Immature natural killer cell (primary cell): ENCODE measurements at places on chromosomes 1 and 21. TPM values are rescaled to one million over a fixed set of nuclear protein-coding genes. Genes with fewer than 3 reads are reported as not detected.

The HSD3B2 gene
- not detected for polyA plus RNA-seq

The OR14K1 gene
- polyA plus RNA-seq = not detected

The H6PD gene
- polyA plus RNA-seq = 9.0 TPM

The PROK1 gene
- polyA plus RNA-seq = not detected

The SPTA1 gene
- polyA plus RNA-seq = not detected

The FCGR2B gene
- 1.9 TPM for polyA plus RNA-seq

The OR2W3 gene
- polyA plus RNA-seq = 0.82 TPM

The RUNX1 gene
- 10.6 TPM for polyA plus RNA-seq

The DCST2 gene
- polyA plus RNA-seq = not detected

DNA sequence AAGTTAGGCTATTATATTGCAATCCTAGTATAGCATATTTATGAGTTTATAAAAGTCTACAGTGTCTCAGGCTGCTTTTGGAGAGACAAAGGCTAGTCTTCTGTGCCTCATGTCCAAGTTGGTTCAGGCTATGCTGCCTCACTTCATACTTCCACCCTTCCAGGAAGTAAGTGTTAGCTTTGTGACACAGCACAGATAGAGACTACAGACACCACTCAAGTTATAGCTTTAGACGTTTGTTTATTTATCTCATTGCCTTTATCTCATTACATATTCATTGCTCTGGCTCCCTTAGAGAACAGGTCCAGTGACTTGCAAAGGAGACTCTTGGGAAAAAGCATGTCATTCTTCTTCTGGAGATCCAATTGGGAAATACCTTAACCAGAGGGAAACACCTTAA lies 22.6 kb upstream of the GBP4 start:
- DNase-seq = no peak
- no peak overlapping the region for H3K27ac ChIP-seq
- H3K4me1 ChIP-seq = peaks cover 9% of the 10 kb centered on the region
- no peak overlapping the region for H3K4me3 ChIP-seq
- H3K27me3 ChIP-seq = no peaks in the 10 kb centered on the region
- peaks cover 27% of the 10 kb centered on the region for H3K36me3 ChIP-seq

- H3K36me3 ChIP-seq = peaks cover 7% of the 10 kb centered on the region
- peak; percentile 29 for DNase-seq
- peak overlapping the region; percentile 4 for H3K4me3 ChIP-seq
- H3K4me1 ChIP-seq = peaks cover 23% of the 10 kb centered on the region
- peaks cover 18% of the 10 kb centered on the region for H3K27me3 ChIP-seq
- H3K27ac ChIP-seq = no peak overlapping the region
Observed at GRCh38 chr1:161427733-161428516, 60.2 kb upstream of the CFAP126 start.

- no peak overlapping the region for H3K4me3 ChIP-seq
- H3K27me3 ChIP-seq = no peaks in the 10 kb centered on the region
- peak overlapping the region; percentile 50 for H3K27ac ChIP-seq
- DNase-seq = no peak
Observed at GRCh38 chr1:110356379-110356778, 17.2 kb downstream of the RBM15 start.

GRCh38 chr1:184617433-184618029 lies 137.1 kb downstream of the EDEM3 start:
- no peak overlapping the region for H3K4me3 ChIP-seq
- H3K4me1 ChIP-seq = peaks cover 7% of the 10 kb centered on the region
- H3K27me3 ChIP-seq = peaks cover 2% of the 10 kb centered on the region

DNA sequence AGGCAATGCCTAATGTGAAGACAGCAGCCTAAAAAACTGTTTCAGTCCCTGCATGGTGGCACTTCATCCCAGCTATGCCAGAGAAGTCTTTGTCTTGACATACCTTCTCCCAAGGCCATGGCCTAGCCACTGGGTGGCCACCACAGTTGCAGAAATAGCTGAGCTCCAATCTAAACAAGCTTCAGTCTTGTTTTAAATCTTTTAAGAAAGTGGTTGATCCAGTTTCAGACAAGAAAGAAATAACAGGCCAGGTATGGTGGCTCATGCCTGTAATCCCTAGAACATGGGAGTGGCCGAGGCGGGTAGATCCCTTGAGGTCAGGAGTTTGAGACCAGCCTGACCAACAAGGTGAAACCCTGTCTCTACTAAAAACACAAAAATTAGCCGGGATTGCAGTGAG lies 600.0 kb upstream of the PLXNA2 start:
- no peak overlapping the region for H3K27ac ChIP-seq
- no peak for DNase-seq
- peaks cover 2% of the 10 kb centered on the region for H3K27me3 ChIP-seq
- no peaks in the 10 kb centered on the region for H3K4me1 ChIP-seq
- no peak overlapping the region for H3K4me3 ChIP-seq

- peaks cover 6% of the 10 kb centered on the region for H3K27me3 ChIP-seq
- H3K36me3 ChIP-seq = no peaks in the 10 kb centered on the region
- peak overlapping the region; percentile 76 for H3K4me3 ChIP-seq
- peaks cover 30% of the 10 kb centered on the region for H3K4me1 ChIP-seq
Observed at GRCh38 chr1:43270421-43271095, 775 bp downstream of the TMEM125 start.

- no peak overlapping the region for H3K4me3 ChIP-seq
- H3K36me3 ChIP-seq = no peaks in the 10 kb centered on the region
- H3K27me3 ChIP-seq = no peaks in the 10 kb centered on the region
Observed at GRCh38 chr1:185073725-185074124, 28.4 kb downstream of the RNF2 start.

GRCh38 chr1:219062161-219062560 lies 111.5 kb upstream of the LYPLAL1 start:
- H3K27me3 ChIP-seq = peaks cover 1% of the 10 kb centered on the region
- no peak overlapping the region for H3K4me3 ChIP-seq
- DNase-seq = no peak
- H3K27ac ChIP-seq = no peak overlapping the region
- no peaks in the 10 kb centered on the region for H3K4me1 ChIP-seq

DNA sequence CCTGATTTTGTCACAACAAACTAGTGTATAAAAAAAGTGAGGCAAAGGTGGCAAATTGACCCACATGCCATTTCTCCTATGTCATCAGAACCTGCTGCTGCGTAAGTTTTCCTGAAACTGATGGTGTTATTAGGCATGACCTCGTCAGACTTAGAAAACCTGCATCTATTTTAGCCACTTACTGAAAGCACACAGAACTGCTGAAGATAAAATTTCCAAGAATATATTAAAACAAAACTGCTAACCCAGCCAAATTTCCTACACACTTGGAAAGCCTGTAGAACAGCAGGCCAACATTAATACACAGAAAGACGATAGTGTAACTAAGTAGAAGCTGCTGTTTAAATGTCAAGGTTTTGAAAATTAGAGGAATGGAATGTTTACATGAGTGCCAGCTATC lies 674.5 kb upstream of the CXADR start:
- H3K27me3 ChIP-seq = no peaks in the 10 kb centered on the region
- no peak overlapping the region for H3K27ac ChIP-seq
- no peaks in the 10 kb centered on the region for H3K4me1 ChIP-seq
- no peak overlapping the region for H3K4me3 ChIP-seq

- H3K4me1 ChIP-seq = no peaks in the 10 kb centered on the region
- no peak overlapping the region for H3K4me3 ChIP-seq
- H3K27me3 ChIP-seq = peaks cover 4% of the 10 kb centered on the region
- H3K27ac ChIP-seq = no peak overlapping the region
- DNase-seq = no peak
Observed at GRCh38 chr1:3821447-3821846, 25.1 kb upstream of the LRRC47 start.

- peaks cover 58% of the 10 kb centered on the region for H3K4me1 ChIP-seq
- H3K4me3 ChIP-seq = peak overlapping the region; percentile 81
- H3K27me3 ChIP-seq = peaks cover 5% of the 10 kb centered on the region
- DNase-seq = peak; percentile 82
- peak overlapping the region; percentile 82 for H3K27ac ChIP-seq
Observed at GRCh38 chr1:111592389-111593361, 26.9 kb upstream of the RAP1A start.

DNA sequence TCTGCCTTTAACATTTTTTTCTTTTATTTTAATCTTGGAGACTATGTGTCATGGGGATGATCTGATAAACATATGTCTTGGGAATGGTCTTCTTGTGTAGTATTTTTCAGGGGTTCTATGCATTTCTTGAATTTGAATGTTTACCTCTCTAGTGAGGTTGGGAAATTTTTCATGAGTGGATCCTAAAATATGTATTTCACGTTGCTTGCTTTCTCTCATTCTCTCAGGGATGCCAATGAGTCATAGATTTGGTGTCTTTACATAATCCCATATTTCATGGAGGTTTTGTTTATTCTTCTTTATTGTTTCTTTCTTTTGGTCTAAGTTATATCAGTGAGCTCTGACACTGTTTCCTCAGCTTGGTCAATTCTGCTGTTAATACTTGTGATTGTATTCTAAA lies 1237.2 kb downstream of the PLA2G4A start:
- H3K27me3 ChIP-seq = peaks cover 3% of the 10 kb centered on the region
- no peaks in the 10 kb centered on the region for H3K4me1 ChIP-seq
- no peak for DNase-seq
- H3K4me3 ChIP-seq = no peak overlapping the region
- H3K36me3 ChIP-seq = peaks cover 6% of the 10 kb centered on the region

GRCh38 chr1:53087332-53088285 lies 25.6 kb downstream of the PODN start:
- H3K36me3 ChIP-seq = no peaks in the 10 kb centered on the region
- H3K27ac ChIP-seq = peak overlapping the region; percentile 18
- H3K4me1 ChIP-seq = peaks cover 22% of the 10 kb centered on the region
- no peak for DNase-seq

DNA sequence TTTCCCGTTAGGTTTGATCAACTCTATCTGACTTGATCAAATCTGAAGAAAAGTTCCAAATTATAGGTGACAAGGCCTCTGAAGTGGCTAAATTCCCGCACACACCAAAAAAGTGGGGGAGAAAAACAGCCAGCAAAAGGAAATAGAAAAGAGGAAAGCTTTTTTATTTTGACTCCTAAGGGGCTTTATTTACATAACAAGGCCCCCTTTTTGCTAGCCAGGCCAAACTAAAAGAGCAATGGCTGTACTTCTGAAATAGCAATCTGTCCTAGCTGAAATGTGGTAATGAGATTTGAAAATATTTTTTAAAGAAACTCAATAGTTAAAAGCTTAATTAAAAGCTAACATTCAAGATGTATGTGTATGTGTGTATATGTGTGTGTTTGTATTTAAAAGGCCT lies 311.5 kb upstream of the POGK start:
- no peaks in the 10 kb centered on the region for H3K36me3 ChIP-seq
- DNase-seq = no peak
- peaks cover 9% of the 10 kb centered on the region for H3K27me3 ChIP-seq
- no peak overlapping the region for H3K27ac ChIP-seq
- H3K4me3 ChIP-seq = no peak overlapping the region

DNA sequence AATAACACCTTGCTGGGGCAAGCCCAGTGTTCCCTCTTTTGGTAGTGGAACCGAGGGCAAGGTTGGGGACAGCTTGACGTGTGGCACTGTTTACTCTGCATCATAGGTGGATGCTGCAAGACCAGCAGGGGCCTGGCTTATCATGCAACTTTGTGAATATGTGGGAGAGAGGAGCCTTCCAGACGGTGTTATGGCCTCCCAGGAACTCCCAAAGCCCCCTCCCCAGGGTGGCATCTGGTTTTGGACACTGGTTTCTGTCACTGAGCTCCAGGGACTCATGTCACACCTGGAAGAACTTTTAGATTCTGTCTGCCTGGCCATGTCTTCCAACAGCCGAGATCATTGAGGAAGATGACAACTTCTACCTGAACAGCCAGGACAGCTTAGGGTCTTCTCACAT lies 1.4 kb upstream of the TLR5 start:
- peaks cover 3% of the 10 kb centered on the region for H3K36me3 ChIP-seq
- no peaks in the 10 kb centered on the region for H3K27me3 ChIP-seq
- H3K4me3 ChIP-seq = peak overlapping the region; percentile 70
- H3K4me1 ChIP-seq = peaks cover 22% of the 10 kb centered on the region
- DNase-seq = no peak

DNA sequence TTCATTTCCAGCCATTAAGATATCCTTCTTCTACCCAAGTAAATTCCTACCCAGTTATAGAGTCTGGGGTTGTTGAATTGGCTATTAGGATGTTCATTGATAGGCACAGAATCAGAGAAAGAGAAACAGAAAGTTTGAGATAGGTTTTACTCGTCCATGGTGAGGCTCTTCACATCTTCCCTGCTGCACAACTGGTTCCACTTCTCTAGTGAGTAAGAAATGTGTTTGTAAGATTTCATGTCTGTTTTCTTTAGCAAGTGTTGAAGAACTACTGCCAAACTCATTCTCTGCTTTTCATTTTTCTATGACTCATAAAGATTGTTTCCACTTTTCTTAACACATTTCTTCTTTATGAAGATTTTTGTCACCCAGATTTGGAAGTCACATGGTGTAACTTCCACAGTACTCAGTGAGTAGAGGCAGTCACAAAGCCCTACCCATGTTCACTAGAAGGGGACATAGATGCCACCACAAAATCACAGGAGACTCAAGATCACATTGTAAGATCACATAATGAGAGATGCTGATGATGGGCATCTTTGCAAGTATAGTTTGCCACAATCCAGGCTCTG lies 152.3 kb downstream of the SNX7 start:
- no peak overlapping the region for H3K27ac ChIP-seq
- H3K36me3 ChIP-seq = peaks cover 5% of the 10 kb centered on the region
- DNase-seq = no peak
- no peak overlapping the region for H3K4me3 ChIP-seq

DNA sequence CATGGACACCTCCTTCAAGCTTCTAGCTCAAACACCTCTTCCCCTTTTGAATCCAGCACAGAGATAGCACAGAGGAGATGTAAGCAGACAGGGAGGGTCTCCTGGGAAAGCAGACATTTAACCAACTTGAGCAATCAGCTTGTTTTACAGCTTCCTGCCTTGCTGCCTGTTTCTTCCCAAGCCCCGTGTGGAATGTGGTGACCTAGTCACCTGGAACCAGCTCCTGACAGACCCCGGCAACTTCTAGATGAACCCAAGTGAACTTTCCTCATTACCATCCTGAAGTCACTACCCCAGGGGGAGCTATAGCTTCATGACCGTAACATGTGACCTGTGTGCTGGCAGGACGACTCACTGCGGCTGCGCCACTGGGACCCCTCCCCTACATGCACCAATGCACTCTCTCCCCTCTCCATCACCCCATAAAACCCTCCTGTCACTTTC lies 24.1 kb upstream of the TTF2 start:
- no peak overlapping the region for H3K4me3 ChIP-seq
- H3K36me3 ChIP-seq = no peaks in the 10 kb centered on the region
- H3K27ac ChIP-seq = no peak overlapping the region
- peaks cover 1% of the 10 kb centered on the region for H3K27me3 ChIP-seq
- no peaks in the 10 kb centered on the region for H3K4me1 ChIP-seq
- DNase-seq = no peak

DNA sequence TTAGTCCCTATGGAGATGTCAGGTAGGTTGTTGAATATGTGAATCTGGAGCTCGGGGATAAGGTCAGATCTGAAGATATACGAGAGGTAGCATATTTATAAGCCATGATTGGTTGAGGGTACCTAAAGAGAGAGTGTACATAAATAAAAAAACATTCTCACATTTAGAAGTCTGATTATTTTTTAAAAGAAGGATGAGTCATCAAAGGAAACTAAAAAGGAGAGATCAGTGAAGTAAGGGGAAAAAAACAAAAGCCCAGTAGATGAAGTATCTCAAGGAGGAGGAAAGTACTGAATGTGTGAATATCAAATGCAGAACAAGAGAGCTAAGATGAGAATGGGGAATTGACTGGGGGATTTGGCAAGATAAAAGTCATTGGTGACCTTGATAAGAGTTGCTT lies 15.7 kb upstream of the ANGPTL1 start:
- peaks cover 12% of the 10 kb centered on the region for H3K36me3 ChIP-seq
- no peaks in the 10 kb centered on the region for H3K27me3 ChIP-seq
- no peak overlapping the region for H3K4me3 ChIP-seq
- H3K4me1 ChIP-seq = no peaks in the 10 kb centered on the region
- H3K27ac ChIP-seq = no peak overlapping the region
